ENCODE measurements at places on chromosomes 4 and X.

DNA sequence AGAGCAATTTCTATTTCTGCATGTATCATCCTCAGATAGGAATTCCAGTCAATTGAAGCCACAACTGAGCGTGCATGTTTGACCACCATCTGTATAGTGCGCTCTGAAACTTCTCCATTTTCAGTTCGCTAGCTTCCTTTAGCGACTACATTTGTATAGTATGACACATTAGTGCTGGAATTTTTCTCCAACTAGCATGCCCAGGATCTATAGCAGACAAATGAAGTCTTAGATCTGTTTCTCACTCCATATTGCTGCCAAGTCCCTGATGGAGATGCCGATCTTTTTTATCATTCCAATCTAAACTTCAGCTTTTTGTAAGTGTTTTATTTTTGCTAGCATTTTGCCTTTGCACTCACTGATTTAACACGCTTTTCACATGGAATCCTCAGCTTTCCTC is 774.8 kb upstream of the TENM3 start:
- DNase-seq: no peak

GRCh38 chrX:72027024-72027913 is 104.4 kb downstream of the RTL5 start:
- no peak for DNase-seq

- DNase-seq: no peak
Measured at GRCh38 chr4:73705056-73705432, 35.3 kb upstream of the CXCL8 start.

- DNase-seq: no peak
Measured at GRCh38 chr4:79598801-79599200, 190.8 kb upstream of the GK2 start.

- no peak for DNase-seq
Measured at GRCh38 chr4:156321203-156321602, 367.5 kb upstream of the CTSO start.

DNA sequence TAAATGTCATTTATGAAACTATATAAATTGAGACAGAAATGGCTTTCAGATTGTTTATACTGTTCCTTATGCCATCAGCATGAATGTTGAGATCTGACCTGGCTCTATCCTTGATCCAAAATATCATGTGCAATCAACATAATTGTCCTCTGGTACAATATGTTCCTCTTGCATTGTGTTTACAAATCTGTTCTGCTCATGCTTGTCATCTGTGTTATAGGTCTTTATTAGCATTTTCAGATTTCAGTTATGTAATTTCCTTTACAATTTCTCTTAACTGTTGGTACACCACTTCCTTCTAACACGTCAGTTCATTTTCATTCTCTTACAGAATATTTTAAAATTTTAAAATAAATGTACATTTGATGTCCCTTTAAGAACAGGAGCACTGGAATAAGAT is 1.6 kb downstream of the HPGD start:
- no peak for DNase-seq

- DNase-seq: no peak
Measured at GRCh38 chr4:54840992-54841768, 183.4 kb downstream of the KIT start.

DNA sequence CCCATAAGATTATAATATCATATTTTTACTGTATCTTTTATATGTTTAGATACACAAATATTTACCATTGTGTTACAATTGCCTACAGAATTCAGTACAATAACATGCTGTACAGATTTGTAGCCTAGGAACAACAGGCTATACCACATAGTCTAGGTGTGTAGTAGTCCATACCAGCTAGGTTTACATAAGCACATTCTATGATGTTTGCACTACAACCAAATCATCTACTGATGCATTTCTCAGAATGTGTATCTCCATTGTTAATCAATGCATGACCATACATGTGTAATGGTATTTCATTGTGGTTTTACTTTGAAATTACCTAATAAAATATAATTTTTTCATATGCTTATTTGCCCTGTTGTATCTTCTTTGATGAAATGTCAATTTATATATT is 288.1 kb upstream of the PCDH10 start:
- DNase-seq: no peak

GRCh38 chr4:184613405-184613804 is 35.8 kb downstream of the CASP3 start:
- no peak for DNase-seq

DNA sequence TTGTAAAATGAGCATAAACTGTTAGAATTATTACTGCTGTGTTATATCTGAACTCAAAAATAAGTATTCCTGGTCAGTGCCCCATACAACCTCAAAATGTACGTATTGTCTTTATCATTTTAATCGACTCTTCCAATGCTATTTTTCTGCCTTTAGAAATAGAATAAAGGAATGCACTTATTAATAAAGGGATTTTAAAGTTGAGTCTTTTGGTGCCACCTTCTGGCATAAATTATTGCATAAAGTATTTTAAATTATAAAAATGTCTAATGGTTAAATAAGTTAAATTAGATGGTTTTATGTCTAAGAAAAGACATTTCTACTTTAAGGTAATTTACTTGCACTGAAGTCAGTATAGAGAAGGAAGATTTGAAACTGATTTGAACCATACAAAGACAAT is 424.0 kb upstream of the NDST4 start:
- DNase-seq: no peak

DNA sequence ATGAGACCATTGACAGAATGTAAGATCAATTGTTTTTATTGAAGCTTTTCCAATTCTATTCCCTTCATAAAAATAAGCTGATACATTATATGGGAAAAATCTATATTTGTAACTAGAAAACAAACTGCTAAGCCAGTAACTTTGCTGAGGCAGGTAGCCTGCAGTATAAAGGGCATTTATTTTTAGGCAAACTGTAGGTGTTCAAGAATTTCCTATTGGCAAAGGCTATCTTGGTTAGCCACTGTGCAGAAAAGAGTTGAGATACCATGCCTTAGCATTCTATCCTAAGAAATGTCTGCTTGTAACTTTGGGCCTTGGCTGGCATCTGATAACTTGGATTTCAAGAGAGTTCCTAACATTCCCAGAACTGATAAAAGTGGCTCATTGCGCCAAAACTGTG is 18.5 kb upstream of the PRRG1 start:
- DNase-seq: no peak

GRCh38 chr4:14771504-14772175 is 230.6 kb upstream of the CPEB2 start:
- no peak for DNase-seq

DNA sequence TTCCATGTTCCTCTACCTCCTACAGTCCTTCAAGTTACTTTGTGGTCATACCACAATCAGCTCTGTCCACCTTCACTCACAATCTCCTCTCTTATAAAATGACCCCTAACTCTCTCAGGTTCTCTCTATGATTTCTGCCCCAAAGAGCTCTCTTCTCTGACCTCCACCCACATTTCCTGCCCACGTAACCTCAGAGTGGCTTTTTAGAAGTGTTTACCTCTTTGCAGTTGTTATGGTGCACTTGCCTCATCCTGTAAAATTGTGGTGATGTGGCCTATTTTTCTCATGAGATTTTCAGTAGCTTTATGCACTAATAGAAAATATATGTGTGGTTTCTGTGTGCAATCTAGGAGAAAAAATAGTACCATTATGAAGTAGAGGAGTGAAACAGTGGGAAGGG is 215.8 kb downstream of the PACRGL start:
- DNase-seq: no peak

- DNase-seq: no peak
Measured at GRCh38 chr4:52107745-52108144, 56.6 kb downstream of the SPATA18 start.

DNA sequence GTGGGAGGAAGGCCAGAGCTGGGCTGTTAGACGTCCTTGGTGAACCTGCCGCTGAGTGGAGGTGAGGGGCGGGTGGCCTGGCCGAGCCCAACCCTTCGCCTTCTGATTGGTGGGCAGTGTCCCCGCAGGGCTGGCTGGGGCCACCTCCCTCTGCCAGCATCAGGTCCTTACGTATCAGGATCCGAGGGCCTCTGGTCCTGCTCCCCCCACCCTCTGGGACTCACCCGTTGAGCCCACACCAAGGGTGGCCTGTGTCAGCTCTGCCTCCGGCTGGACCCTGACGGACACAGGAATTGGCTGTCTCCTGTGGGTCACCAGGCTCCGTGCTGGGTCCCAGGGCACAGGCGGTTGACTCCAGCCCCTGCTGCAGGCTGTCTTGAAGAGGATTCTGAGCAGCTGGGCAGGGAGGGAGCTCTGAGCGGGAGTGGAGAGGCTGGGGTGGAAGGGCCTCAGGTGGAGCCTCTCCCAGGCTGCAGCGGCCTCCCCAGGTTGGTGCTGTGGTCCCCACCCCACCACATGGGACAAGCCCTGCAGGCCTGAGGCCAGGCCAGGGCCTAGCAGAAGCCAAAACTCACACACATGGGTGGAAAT is 58.4 kb upstream of the NKX1-1 start:
- DNase-seq: no peak

DNA sequence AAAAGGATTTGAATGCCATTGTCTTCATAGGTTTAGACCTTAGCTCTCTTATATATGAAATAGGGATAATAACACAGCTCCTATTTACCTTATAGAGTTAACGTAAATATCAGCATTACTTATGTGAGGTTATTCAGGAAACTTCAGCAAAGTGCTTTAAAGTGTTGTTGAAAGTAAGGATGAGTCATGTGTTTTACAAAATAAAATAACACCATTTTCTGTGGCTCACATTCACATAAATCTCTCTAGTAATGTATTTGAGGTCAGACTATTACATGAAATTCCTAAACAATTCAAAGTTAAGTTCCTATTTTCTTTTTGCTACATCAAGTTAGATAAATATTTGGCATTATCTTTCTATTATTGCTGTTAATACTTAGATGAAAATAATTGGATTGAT is 2.9 kb downstream of the GNRHR start:
- no peak for DNase-seq

GRCh38 chrX:17525762-17526555 is 151.0 kb downstream of the NHS start:
- no peak for DNase-seq

- DNase-seq: no peak
Measured at GRCh38 chrX:139971394-139971749, 6.1 kb upstream of the CXorf66 start.

DNA sequence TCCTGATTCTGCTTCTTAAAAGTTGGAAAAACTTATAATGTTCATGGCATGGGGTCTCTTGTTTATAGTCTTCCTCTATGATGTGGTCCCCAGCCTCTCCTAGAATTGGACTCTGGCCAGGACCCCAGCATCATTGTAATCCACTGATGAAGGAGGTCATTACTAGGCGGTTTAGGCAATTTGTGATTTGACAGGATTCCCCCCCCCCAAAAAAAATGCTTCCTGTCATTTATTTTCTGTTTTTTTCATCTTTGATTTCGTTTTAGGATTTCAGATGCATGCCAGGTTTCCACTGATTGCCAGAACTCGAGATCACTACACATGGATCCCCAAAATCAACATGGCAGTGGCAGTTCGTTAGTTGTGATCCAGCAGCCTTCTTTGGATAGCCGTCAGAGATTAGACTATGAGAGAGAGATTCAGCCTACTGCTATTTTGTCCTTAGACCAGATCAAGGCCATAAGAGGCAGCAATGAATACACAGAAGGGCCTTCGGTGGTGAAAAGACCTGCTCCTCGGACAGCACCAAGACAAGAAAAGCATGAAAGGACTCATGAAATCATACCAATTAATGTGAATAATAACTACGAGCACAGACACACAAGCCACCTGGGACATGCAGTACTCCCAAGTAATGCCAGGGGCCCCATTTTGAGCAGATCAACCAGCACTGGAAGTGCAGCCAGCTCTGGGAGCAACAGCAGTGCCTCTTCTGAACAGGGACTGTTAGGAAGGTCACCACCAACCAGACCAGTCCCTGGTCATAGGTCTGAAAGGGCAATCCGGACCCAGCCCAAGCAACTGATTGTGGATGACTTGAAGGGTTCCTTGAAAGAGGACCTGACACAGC is 4.9 kb downstream of the SPRY1 start:
- no peak for DNase-seq

DNA sequence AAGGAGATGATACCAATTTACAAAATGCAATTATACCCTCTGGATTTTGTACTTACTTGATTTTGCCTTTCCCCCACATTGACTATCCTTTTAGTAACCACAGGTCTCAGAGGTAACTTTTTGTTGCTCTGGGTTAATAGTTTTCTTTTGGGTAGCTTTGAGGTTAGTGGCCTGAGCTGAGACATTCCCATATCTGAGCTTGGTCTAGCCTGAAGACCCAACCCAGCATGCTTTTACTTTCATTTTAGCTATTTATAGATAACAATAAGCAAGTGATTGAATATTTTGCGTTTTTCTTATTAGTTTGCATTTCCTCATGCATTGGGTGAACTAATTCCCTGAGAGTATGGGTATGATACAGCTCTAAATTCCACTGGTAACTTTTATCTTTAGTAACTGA is 11.8 kb downstream of the HTN1 start:
- no peak for DNase-seq

DNA sequence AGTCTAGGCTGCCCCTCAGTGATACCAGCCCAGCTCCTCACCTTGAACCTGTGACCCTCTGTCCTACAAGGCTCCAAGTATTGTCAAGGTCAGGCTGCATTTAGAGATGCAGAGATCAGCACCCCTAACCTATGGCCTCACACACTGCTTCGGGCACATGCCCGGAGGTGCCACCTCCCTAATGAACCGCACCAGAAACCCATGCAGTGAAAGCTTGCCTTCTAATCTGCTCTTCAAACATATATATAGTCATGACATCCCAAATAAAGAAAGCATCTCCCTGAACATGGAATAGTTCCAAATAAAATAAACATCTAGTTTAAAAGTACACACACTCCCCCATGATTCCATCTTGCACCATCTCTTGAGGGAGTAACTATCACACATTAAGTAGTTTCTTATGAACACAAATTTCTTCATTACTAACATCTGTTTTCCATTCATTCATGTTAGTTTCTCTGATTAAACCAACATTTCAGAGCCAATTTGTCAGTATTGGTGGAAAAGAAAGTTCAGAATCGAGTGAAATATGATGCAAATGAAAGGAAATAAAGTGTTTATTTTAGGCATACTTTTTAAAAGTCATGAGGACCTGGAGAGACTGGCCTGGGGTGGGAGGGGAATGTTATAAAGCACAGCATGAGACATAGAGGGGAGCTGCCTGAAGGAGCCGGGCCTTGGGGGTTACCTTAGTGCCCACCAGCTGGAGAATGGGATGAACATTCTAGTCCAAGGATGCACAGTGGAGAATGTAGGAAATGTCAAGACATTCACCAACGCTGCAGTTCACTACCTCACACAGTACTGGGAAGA is 19.2 kb downstream of the CC2D2A start:
- no peak for DNase-seq

DNA sequence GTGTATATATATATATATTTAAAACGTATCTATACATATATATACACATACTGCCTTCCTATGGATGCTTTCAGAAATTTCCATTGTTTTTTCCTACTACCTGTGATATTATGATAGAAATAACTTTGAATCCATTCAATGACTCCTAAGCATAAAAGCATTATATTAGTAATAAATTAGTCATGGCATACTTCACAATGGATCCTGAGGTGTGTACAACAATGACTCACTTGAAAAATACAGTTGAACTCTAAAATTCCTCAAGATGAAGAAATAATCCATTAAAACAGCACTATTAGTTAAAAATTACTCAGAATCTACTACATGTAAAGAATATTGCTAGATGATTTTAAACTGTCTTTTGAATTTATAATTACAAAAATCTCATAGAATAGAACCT is 201.1 kb downstream of the STPG2 start:
- DNase-seq: no peak

- DNase-seq: no peak
Measured at GRCh38 chr4:169068423-169068822, 58.4 kb upstream of the CBR4 start.
